ENCODE measurements at places on chromosomes 12 and 14.

- DNase-seq: no peak
These were observed 19.0 kb upstream of the KRAS start for GRCh38 chr12:25269701-25270100.

DNA sequence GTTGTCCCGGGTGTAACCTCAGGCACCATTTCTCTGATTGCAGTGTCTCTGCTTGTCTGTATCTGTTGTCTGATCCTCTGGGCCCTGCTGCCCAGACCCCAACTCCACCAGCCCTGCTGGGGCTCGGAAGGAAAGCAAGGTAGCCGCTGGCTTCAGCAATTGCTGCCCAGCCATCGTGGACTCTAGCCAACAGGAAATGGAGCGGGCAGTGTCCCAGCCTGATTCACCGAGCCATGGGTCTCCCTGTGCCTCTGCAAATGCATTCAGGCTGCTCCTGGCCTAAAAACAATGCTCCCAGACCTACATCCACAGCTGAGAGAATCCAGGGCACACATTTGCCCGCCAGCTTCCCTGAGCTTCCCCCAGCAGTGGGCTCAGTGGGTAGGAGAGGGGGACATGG is 9.2 kb downstream of the TUNAR start:
- DNase-seq: no peak

GRCh38 chr14:44070046-44070445 is 437.0 kb downstream of the FSCB start:
- DNase-seq: no peak

GRCh38 chr12:110107369-110108281 is 16.5 kb upstream of the IFT81 start:
- DNase-seq: no peak

DNA sequence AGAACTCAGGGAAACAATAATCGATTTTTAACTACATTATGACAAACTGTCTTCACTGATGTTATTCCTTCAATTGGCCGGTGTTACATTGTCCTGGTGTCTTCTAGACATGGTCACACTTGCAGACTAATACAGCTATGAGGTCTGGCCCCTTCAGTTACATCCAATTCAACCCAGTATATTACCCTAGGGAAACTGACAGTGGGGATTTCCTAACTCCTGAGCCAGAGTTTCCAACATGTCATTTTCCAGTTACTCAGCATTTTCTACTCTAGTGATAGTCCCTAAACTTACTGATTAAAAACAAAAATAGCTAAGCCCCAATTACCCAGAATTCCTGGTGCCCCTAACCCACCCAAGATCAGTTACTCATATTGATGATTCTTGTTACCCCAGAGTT is 21.1 kb downstream of the IFNG start:
- no peak for DNase-seq

DNA sequence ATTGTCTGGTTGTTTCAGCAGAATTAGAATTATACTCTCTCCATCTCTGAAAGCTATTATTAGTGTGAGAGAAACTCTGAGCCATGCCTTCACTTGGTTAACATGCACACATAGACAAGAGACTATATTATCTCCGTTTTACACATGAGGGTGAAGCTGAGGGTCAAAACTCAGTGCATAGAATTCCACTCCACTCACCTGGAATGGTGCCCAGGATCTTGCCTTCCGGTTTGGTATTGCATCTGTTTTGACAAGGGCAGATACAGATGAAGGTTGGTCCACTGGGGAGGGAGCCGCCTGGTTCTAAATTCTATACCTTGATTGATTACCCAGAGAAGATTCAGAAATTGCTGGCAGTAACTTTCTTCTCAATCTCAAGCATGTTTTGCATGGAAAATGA is 149.5 kb upstream of the PELI2 start:
- no peak for DNase-seq

GRCh38 chr14:93965287-93965821 is 11.0 kb downstream of the ASB2 start:
- DNase-seq: no peak

- DNase-seq: no peak
These were observed 19.3 kb downstream of the NT5DC3 start for GRCh38 chr12:103821773-103822172.

DNA sequence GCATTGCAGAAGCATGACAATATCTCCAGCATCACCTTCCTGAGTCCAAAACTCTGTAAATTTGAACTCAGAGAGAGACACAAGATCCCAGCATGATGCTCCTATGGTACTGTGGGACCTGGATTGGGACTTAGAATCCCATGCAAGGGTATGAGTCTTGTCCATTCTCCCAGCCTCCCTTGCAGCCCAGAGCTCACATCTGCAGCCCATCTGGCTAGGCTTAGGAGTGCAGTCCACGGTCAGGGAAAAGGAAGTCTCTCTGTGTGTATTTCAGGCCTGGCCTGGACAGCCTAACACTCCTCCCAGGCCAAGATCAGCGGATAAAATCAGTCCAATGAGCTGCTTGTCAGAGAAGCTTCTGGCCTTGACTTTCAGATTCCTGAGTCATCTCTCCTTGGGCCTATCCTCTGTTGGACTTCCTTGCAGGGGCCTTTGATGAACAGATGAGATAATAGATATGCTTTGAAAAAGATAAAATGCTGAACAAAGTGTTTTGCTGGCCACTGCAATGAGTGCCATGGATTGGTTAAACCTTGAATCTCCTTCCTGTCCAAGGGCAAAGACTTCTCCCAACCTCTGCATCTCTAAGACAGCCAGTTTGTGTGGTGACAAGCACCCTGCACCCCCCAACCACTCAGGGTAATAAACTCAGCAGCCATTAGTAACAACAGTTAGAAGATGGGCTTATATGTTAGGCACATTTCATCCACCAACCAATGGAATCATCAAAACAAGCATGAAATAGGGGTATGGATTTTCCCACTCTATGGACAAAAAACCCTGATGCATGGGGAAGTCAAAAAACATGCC is 412.8 kb upstream of the TBX3 start:
- DNase-seq: no peak

- peak; percentile 78 for DNase-seq
These were observed at the start of gene DDN for GRCh38 chr12:48999371-49000131. TSS of gene DDN (minus strand) at chr12:48999375. CDS start at chr12:48999287, 88 bp downstream.

- DNase-seq: no peak
These were observed 44.2 kb downstream of the IRF2BPL start for GRCh38 chr14:76984297-76984696.

GRCh38 chr12:18825138-18825537 is 87.2 kb downstream of the CAPZA3 start:
- no peak for DNase-seq

DNA sequence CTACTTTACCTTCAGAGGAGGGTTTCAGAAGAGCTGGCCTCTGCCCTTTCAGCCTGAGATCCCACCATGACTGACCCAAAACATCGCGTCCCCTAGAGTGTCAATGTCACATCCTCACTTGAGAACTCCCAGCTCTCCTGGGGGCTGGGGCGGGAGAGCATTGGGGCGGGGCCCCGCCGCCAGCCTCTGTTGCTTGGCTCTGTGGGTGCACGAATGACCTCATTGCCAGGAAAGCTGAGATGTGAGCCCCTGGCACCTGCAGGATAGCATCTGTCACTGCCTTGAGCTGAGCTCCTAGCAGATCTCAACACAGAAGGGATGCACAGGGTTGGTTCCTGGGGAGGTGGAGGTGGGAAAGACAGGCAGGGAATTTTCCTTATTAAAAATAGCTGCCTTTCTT is 20.6 kb upstream of the MYL2 start:
- no peak for DNase-seq

DNA sequence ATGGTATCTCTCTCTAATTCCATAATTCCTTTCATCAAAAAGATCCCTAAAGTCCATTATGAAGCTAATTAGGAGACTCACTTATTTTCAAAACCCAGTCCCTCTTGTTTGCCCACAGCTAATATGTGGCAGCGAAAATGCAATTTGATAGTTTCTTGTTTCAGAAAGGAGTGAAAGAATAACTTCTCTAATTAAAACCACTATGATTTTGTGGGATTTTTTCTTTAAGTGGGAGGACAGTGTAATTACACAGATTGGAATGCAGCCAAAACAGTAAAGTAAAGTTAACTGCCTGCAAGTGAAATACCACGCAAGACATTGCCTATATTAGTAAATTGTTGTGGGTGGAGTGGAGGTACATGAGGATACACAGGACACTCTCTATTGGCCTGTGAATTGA is 50.0 kb downstream of the PTPRO start:
- DNase-seq: no peak

- DNase-seq: no peak
These were observed 49.1 kb downstream of the SSPN start for GRCh38 chr12:26244503-26244902.

GRCh38 chr12:83323866-83324265 is 637.2 kb downstream of the TMTC2 start:
- DNase-seq: no peak

DNA sequence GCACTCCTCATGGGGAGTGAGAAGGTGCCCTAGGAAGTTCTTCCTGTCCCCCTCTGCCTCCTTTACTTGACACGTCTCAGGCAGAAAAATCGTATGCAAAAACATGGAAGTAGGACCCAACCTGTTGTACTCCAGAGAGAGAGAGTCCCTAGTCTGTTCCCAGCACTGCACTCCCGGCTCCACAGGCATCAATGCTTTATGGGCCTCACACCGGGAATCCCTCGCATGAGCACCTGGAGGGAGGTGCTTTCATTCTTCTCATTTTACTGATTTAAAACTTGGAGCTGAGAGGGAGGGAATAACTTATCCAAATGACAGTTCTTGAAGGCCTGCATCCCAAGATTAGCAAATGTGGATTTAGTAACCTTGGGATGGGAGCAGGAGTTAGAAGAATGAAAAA is 1101.4 kb downstream of the BCL11B start:
- DNase-seq: no peak

DNA sequence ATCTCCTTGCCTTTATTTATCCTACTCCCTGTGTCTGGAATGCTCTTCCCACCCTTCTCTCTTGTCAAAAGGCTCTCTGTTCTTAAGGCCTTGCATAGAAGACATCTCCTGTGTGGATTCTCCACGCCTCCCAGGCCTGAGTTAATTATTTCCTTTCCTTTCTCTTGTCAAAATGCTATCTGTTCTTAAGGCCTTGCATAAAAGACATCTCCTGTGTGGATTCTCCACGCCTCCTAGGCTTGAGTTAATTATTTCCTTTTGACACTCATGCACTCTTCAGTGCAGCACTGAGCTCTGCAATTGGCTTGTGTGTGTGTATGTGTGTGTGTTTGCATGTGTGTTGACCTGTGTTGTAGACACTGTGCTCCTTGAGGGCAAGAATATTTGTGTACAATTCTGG is 52.1 kb upstream of the DCD start:
- no peak for DNase-seq

Data from MM.1S (cell line).